Brain (organoid and tissue), 16 donors: ENCODE measurements at places on chromosomes 7 and 10.
A peak's percentile ranks its signal among the peaks of the same experiment; 100 is the strongest.

GRCh38 chr7:28509251-28510025 lies 97.1 kb downstream of the CREB5 start:
- no peak for DNase-seq

- no peak for DNase-seq
Observed at GRCh38 chr7:105408791-105409410, 20.2 kb upstream of the SRPK2 start.

- no peak for DNase-seq
Observed at GRCh38 chr7:122791959-122792545, 89.3 kb upstream of the RNF148 start.

- DNase-seq = no peak
Observed at GRCh38 chr10:33277135-33277536, 57.3 kb downstream of the NRP1 start.

GRCh38 chr7:22879280-22879679 lies 56.6 kb upstream of the TOMM7 start:
- no peak for DNase-seq

GRCh38 chr10:12617191-12618175 lies 268.1 kb downstream of the CAMK1D start:
- DNase-seq = no peak

DNA sequence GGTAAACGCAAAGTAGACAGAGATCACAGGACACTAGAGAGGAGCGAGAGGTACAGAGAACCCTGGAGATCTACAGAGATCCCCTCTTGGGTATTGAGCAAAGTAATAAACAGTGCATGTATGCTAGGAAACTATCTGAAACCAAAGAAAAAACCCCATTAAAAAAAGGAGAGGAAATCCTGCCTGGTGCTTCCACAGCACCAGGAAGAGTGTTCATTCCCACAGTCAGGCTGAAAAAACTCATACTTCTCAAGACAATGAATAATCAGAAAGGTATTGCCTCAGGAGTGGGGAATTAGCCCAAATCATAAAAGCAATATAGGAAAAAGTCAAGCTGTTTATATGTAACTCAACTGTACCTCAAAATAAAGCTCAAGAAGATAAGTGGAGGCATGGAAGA lies 59.1 kb downstream of the ANKRD26 start:
- DNase-seq = no peak

GRCh38 chr10:87804939-87805569 lies 13.0 kb downstream of the ATAD1 start:
- no peak for DNase-seq

DNA sequence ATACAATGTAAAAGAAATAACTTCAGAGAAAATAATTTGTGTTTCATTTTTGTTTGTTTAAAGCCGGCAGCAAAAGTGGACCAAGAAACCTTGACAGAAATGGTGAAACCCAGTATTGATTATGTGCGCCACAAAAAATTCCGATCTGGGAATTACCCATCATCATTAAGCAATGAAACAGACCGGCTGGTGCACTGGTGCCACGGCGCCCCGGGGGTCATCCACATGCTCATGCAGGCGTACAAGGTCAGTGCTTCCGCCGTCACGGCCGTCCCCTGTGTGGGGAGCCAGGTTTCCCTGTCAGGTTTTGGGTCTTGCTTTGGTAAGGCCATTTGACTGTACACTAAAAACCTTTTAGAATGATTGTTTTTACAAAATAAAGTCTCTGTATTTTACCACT lies 46.7 kb downstream of the LANCL2 start:
- no peak for DNase-seq

GRCh38 chr10:125882596-125882995 lies 1.5 kb upstream of the DHX32 start:
- DNase-seq = no peak

DNA sequence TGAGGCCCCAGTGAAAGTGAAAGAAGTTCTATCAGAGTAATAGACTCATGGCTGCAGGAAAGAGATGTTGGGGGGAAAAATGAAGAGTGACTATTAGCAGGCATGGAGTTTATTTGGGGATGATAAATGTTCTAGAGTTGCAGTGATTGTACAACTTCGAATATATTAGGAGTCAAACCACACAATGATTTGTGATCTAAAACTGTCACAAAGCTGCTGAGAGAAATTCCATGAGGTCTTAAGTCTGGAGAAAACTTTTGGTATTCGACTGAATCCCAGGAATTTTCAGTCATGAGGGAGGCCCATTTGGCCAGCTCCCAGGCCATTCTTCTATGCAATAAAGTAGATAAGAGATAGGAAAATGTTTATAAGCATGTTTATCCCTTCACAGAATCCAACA lies 55.9 kb upstream of the UNC5B start:
- no peak for DNase-seq

DNA sequence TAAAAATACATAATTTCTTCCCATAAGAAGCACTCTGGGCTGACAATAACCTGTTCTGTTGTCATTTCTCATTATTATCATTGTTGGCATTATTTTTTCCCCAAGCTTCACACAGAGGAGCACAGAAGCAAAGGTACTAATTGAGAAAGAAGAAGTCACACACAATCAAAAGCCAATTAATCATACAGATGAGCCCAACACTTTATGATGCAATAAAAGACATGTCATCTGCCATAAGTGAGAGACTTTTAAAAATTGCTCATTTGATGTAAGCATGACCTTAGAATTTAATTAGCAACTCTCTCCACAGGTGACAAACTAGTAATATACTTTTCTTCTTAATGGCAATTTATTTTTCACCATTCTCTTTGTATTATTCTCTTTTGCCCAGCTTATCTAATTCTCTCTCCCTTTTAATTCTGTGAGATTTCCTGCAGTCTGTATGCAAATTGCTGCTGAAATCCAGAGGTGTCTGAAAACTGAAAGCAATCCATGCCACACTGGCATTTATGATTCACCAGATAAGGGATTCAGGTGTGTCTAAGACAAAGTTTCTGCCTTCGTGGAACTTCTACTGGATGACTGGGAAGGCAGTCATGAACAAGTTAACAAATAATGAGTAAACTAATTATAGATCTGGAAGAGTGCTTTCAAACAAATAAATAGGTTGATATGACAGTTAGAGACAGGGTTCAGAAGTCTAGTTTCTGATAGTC lies 203.5 kb downstream of the CHCHD3 start:
- no peak for DNase-seq

DNA sequence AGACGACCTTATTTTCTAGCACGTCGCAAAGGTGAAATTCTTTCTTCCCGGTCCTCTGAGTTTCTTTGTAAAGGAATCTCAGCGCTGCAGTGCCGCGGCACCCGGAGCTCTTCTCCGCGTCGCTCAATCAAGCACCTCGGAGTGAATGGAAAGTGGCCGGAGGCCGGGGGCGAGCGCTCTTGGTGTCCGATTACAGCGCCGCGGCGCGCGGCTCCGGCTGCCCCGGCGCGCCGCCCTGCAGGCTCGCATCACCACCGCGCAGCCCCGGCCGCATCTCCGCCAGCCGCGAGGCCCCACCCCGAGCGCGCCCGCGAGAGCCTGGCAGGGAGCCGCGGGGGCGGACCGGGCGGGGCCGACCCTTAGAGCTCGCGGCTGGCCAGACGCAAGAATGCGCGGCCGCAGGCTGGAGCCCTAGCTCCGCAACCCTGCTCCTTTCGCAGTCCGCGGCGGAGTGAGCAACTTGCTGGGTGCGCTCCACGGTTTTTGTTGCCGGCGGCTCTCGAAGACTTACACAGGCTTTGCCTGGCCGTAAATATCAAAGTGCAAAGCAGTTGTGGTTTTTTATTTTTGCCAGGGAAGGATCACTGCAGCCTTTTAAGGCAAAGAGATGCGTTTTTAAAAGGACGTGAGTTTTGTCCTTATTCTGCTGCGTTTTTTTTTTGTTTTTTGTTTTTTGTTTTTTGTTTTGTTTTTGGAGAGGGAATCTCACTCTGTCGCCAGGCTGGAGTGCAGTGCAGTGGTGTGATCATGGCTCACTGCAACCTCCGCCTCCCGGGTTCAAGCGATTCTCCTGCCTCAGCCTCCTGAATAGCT lies at the start of gene SEMA3C:
Gene SEMA3C (minus strand): TSS at position 143 of the 813 bp plus-strand sequence. CDS start 2,270 bp downstream, outside the sequence.
- DNase-seq = peak; percentile 81

DNA sequence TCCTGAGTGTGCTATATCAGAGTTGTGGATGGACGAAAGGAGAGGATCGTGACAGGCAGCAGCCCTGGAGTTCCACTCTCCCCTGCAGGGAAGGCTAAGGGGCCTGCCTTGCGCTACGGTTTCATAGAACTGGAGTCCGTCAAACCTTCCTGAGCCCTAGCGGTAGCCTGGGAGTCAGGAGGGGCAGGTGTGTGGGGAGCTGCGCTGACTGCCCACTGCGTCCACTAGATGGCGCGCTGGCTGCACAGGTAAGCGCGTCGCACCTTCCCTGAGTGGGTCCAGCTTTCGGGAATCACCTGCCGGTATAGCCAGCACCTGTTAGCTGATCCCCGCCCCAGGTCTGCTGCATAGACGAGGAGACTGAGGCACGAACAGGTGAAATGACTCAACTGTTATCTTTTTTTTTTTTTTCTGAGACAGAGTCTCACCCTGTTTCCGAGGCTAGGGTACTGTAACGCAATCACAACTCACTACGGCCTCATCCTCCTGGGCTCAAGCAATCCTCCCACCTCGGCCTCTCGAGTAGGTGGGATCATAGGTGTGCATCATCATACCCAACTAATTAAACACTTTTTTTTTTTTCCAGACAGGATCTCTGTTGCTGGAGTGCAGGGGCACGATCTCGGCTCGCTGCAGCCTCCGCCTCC lies 20.2 kb upstream of the BAIAP2L1 start:
- peak; percentile 18 for DNase-seq

- no peak for DNase-seq
Observed at GRCh38 chr7:3866277-3866676, 565.2 kb downstream of the SDK1 start.

DNA sequence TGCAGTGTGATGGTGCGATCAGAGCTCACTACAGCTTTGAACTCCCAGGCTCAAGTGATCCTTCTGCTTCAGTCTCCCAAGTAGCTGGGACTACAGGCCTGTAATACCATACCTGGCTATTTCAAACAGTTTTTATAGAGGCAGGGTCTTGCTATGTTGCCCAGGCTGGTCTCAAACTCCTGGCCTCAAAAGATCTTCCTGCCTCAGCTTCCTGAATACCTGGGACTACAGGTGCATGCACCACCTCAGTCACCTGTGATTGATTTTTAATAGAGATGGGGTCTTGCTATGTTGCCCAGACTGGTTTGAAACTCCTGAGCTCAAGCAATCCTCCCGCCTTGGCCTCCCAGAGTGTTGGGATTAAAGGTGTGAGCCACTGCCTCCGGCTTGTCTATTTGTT lies 26.4 kb upstream of the CCL24 start:
- DNase-seq = no peak

DNA sequence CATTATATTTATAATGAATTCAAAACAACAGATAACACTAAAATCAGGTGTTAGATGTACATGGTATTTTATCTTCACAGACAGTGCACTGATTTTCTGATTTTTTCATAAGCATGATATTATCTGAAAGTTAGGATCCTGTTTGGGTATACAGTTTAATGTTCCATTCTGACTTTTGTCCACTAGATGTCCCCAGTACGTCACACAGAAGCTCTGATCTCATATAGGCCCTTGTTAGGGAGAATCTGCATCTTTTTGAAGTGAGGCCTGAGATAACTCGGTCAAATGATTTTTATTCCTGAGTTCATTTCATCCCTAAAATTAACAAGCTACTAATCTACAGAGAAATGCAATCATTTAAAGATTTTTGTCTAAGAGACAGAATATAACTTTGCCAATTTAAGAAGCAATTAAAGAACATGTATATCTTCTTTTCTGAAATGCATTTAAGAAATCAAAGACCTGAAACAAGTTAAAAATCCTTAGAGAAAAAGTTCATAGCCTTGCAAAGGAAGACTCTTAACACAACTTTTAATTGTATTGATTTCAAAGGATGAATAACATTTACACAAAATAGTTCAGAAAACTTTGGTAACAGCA lies 72.0 kb upstream of the TES start:
- DNase-seq = peak; percentile 90

DNA sequence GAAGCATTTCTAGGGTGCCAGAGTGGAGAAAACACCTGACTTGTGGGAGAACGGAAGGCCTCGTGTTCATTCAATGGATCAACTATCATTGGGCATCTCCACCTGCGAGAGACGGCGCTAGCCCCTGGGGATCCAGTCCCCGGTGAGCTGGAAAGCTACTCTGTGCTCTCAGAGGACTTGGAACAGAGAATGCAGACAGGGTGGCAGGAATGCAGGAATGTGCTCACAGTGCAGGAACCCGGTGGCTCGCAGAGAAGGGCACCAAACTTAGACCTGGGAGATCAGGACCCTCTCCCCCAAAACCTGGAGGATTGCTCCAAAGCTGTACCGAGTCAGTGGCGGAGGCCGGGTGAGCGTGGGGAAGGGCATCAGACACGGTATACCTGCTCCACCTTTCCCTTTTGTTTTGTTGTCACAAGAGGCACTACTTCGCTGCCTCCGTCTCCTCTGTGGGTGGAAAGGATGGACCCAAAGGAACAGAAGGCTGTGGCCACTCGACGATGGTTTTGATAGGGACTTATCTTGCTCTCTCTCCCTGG lies 569.0 kb upstream of the C7orf33 start:
- DNase-seq = no peak

DNA sequence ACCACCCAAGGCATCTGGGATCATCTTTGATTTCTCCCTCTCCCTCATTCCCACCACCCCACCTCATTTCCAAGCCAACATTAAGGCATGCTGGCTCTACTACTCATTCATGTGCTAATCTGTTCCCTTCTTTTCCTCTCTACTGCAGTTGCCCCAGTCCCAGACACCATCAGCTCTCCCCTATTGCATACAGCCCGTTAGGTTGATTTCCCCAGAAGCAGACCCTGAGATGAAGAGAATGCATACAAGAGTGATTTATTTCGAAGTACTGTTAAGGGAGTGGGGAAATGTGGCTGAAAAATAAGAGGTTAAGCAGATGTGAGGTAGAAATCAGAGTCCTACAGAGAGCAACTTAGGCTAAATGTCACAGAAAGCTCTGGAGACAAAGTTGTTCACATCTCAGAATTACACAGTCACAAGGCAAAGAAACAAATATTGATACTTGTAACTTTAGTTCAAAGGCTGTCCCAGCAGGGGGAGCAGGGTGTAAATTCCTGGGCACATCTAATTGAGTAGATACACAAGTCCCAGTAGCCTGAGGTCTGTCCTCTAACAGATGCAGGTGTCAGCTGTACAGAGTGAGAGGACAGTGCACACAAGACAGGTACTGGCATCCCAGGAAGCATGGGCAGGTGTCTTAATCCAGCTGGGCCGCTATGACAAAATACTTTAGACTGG lies 20.9 kb downstream of the AKR1D1 start:
- DNase-seq = peak; percentile 22

DNA sequence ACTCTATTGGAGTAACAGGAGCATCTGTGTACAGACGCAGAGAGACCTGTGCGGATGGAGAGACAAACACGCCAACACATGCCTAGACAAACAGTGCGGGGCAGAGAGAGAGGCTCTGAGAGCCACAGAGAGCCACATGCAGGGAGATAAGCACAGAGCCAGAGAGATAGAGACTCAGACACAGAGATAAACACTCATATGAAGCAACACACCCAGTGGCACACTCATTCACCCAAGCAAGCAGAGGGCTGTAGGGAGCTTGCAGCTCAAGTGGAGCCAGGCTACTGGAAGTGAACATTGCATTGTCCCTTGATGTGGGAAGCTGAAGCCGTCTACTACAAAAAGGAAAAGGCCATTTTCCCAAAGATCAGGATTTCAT lies 46.6 kb upstream of the PODXL start:
- DNase-seq = no peak

- DNase-seq = no peak
Observed at GRCh38 chr7:4916113-4916512, 32.6 kb upstream of the RADIL start.
